ENCODE measurements at places on chromosomes 16 and 17. TPM values are rescaled to one million over a fixed set of nuclear protein-coding genes. Genes with fewer than 3 reads are reported as not detected.
A peak's percentile ranks its signal among the peaks of the same experiment; 100 is the strongest.

Gene SULT1A2
- 1.9 TPM for total RNA-seq

Gene TMEM92
- 6.6 TPM for total RNA-seq

Gene SSH2
- 17.0 TPM for total RNA-seq

Gene GCGR
- not detected for total RNA-seq

Gene KRT40
- not detected for total RNA-seq

Gene RND2
- 0.66 TPM for total RNA-seq

Gene SLC52A1
- total RNA-seq: not detected

Gene RAMP2
- not detected for total RNA-seq

- no peak for DNase-seq
These were observed 5.4 kb downstream of the NDUFAF8 start for GRCh38 chr17:81244358-81245023.

DNA sequence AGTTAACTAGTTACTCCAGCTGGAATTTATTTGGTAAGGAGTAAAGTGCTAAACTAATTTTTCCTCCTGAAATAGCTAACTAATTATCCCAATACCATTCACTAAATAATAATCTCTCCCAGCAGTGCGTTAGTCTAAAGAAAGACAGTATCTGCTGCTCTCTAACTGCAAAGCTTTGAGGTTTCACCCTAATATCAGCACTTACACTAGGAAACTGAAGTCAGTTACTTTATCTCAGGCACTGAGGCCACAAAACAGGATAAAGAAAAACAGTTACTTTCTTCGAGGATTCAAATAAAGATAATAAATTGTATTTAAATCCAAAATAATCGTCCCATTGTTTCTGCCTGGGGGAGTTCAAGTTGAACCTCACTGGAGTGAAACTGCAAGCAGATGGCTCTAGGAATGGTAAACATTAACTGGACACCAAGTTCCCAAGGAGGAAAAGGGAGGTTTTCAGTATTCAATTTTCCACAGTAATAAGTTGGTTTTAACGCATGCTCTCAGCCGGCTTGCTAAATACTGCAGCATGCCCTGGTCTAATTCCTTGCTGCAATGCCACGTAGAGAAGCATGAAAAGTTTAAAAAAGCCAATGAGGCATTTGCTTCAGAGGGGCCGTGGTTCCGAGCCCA is 20.0 kb upstream of the FOXJ1 start:
- no peak for DNase-seq

DNA sequence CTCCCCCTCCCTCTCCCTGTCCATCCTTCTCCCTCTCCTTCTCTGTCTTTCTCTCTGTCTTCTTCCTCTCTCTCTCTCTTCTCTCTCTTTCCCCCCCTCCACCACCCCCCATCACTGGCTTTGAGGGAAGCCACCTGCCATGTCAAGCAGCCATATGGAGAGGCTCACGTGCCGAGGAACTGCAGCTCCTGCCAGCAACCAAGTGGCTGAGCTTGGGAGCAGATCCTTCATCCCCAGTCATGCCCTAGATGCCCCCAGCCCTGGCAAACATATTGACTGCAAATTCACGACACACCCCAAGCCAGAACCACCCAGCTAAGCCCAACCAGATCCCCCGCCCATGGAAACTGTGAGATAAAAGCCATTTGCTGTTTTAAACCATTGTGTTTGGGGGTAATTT is 40.9 kb upstream of the RBFOX3 start:
- no peak for DNase-seq

DNA sequence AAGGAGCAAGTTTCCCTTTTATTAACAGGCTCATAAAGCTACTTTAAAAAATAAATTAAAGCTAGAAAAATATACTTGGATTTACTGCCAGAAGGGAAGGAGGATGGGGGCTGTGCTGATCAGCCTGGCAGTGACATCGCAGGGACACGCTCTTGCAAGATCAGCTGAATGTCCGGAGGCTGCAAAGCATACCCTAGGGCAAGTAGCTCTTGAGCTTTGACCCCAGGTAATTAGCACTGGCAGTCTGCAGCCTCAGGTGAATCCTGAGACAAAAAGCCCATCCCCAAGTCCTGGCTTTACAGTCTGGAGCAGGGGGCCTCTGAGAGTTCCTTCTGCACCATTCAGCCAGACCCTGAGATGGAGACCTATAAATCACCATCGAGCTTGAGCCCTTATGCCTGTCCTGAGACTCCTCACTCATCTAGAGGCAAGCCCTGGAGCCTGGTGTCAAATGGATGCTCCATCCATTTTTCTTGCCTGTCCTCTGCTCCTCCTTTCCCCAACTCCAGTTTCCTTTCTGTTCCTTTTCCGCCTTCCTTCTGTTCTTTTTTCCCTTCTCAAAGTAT is 131.7 kb downstream of the TMEM114 start:
- no peak for DNase-seq

GRCh38 chr17:17603178-17603894 is 11.8 kb upstream of the PEMT start:
- no peak for DNase-seq

GRCh38 chr16:10995565-10995964 is 51.2 kb downstream of the CLEC16A start:
- DNase-seq: no peak

- DNase-seq: no peak
These were observed 54.8 kb downstream of the NFAT5 start for GRCh38 chr16:69620573-69620972.

- DNase-seq: no peak
These were observed 1494.7 kb downstream of the CDH8 start for GRCh38 chr16:60541535-60541934.

GRCh38 chr17:2023692-2024571 is 1.2 kb downstream of the RTN4RL1 start:
- DNase-seq: peak; percentile 59

GRCh38 chr17:38879878-38880665 is 10.2 kb downstream of the LASP1 start:
- no peak for DNase-seq

- no peak for DNase-seq
These were observed 47.5 kb downstream of the CNOT1 start for GRCh38 chr16:58582133-58582532.

DNA sequence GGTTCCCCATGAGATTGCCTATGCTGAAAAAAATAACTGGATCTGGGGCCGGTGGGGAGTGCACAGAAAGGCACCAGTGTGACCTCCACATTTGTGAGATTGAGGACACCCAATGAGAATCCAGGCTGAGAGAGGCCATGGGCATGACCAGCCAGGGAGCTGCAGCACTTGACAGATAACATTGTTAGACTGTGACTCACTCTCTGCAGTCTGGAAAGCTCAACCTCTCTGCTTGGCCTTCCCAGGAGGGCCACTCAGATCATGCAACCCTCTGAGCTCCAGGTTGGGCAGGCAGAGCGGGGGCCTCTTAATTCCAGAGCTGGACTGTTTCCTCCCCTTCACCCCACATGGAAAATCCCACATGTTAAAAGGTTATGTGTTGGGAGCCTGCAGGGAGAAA is 30.1 kb downstream of the FZD2 start:
- DNase-seq: peak; percentile 51

All from HCT116 (cell line).